Keratinocyte (primary cell): ENCODE measurements at places on chromosomes 3 and 15. TPM values are rescaled to one million over a fixed set of nuclear protein-coding genes. Genes with fewer than 3 reads are reported as not detected.

Gene PLCL2
- 0.11 to 0.20 TPM (median 0.12 TPM) in 3 replicates for polyA plus RNA-seq

Gene PKM
- polyA plus RNA-seq, result 3,138 to 3,414 TPM (median 3,352 TPM) in 3 replicates

DNA sequence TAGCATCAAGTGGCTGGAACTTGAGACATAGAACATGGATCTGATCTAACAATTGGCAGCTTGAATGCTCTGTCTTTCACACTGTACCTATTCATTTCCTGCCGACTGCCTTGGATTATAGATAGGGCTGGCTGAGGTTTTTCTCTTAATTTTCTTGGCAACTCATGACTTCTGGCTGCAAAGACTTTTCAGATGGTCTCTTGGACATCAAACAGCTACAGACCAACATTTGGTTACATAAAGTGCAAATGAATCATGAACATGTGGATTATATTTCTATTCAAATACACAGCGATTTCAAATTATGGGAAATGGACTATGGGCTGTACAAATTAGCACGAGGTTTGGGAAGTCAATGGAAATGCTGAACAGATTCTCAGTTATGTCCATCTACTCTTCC lies 26.2 kb upstream of the IL16 start:
- no peak for DNase-seq

DNA sequence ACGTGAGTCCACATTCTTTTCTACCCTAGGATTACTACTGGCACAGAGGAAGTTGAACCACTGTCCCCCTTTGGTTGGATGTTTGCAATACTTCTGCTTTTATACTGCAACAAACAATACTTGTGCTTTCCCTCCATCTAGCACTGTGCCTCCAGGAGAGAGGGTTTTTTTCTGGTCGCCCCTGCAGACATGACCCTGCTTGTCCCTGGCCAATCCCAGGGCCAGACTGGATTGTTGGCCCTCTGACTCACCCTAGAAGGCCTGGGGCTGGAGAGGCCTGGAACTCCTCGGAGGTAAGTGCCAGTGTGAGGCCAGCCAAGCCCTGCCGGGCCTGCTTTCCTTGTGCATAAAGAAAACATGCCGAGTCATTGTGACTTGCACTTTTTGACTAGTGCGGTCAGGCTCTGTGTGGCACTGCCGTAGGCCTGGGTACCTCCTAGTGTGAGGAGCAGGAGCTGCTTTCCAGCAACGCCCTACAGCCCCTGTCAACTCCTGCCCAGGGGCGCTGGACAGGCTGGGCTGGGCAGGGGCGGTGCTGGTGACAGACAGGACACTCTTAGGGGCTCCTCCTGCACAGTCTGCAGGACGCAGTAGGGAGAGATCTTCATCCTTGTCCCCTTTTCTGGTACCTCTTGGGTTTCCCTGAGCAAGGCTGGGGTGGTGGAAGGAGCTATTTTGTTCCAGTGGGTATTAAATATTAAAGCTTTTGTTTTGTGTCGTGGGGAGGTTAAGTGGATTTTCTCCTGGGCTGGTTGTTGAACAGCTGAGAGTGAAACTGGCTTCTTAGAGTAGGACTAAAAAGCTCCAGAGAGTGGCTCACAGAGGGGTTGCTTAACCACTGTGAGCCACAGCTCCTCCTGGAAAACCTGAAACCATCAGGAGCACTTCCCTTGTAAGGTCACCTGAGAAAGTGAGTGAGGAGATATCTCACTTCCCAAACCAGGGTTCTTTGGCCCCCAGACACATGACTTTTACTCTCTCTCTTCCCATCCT lies 14.4 kb upstream of the TKT start:
- peak; percentile 99 for DNase-seq
